Naive thymus-derived CD4-positive, alpha-beta T cell (primary cell): ENCODE measurements at places on chromosomes 6 and 20. TPM values are rescaled to one million over a fixed set of nuclear protein-coding genes. Genes with fewer than 3 reads are reported as not detected.

GRCh38 chr20:13822459-13822858 lies 37.6 kb downstream of the NDUFAF5 start:
- DNase-seq, result no peak
- H3K36me3 ChIP-seq, result no peaks in the 10 kb centered on the region
- no peak overlapping the region for H3K4me3 ChIP-seq
- no peaks in the 10 kb centered on the region for H3K4me1 ChIP-seq
- no peak overlapping the region for H3K27ac ChIP-seq
- H3K27me3 ChIP-seq, result no peaks in the 10 kb centered on the region

DNA sequence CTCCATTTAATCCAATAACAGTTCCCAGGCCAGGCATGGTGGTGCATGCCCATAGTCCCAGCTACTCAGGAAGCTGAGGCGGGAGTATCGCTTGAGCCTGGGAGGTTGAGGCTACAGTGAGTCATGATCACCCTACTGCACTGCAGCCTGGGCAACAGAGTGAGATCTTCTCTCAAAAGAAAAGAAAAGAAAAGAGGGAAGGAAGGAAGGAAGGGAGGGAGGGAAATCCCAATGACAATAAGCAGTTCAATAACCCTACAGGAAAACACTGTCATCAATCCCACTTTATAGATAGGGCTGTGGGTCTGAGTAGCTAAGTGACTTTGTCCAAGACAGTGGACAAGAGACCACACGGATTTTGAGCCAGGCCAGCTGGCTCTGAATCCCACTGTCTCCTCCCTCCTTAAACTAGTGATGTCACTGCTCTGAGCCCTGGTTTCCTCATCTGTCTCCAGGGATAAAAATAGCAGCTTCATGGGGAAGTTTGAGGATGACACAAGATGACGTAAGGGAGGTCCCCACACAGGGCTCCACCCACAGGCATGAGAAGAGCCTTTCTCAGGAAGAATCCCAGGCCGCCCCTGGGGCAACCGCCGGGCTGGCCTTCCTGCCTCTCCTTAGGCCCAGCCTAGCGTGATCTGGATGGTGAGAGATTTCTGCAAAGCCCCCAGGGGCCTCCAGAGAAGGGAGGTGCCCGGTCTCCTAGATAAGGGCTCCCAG lies 7.2 kb upstream of the TRIB3 start:
- H3K4me3 ChIP-seq, result no peak overlapping the region
- no peak overlapping the region for H3K27ac ChIP-seq
- no peaks in the 10 kb centered on the region for H3K4me1 ChIP-seq
- no peaks in the 10 kb centered on the region for H3K36me3 ChIP-seq
- no peaks in the 10 kb centered on the region for H3K27me3 ChIP-seq
- DNase-seq, result no peak

DNA sequence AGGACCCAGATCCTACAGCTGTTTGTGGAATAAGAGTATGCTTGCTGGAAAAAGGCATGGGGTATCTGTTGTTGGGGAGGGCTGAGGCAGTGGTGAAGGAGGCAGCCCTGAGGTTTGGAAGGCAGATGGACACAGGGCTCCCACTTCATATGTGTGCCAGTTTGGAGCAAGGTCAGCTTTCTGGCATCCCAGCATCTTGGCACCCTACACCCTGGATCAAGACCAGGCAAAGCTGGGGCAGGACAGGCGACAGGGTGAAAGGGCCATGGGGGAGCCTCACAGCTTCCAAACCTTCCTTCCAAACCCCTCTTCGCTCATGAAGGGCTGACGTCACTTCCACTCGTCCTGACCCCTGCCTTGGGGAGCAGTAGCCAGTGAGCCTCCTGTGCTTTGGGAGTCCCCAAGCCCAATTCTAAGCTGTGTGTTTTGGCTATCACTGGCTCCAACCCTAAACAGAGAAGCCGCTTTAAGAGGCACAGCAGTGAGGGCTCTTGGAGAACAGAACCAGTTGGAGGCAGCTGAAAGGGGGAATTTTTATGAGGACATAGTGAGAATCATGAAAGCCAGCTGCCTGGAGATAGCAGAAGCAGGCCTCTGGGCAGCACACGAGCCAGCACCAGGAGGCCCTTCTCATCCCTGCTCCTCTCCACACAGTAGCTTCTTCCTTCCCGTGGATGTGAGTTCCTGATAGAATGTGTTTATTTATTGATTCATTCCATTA lies 448.6 kb upstream of the CDH4 start:
- H3K4me1 ChIP-seq, result no peaks in the 10 kb centered on the region
- no peak for DNase-seq
- no peak overlapping the region for H3K27ac ChIP-seq
- no peaks in the 10 kb centered on the region for H3K36me3 ChIP-seq
- no peak overlapping the region for H3K4me3 ChIP-seq

GRCh38 chr20:44396369-44397130 lies 41.1 kb downstream of the HNF4A start:
- no peaks in the 10 kb centered on the region for H3K27me3 ChIP-seq
- no peak for DNase-seq
- H3K27ac ChIP-seq, result no peak overlapping the region
- no peaks in the 10 kb centered on the region for H3K36me3 ChIP-seq
- H3K4me3 ChIP-seq, result no peak overlapping the region

- no peak overlapping the region for H3K4me3 ChIP-seq
- H3K27me3 ChIP-seq, result no peaks in the 10 kb centered on the region
- DNase-seq, result no peak
- H3K36me3 ChIP-seq, result no peaks in the 10 kb centered on the region
- no peaks in the 10 kb centered on the region for H3K4me1 ChIP-seq
Observed at GRCh38 chr6:154933181-154933827, 61.8 kb upstream of the TIAM2 start.

DNA sequence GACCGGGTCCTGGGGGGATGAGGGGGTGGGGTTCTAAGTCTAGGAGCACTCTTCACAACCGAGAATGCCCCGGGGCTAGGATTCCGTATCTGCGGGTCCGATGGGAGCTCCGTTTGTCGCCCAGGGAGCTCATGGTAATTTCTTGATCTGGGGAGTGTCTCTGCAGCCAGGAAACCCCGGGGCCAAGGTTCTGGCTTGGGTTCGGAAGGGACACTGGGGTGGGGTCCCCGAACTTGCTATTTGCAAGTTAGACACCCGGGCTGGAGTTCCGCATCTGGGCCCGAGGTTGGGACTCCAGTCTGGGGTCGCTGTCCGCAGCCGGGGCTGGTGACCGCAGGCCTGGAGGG lies 397 bp downstream of the PEDS1 start:
- DNase-seq, result no peak
- peaks cover 25% of the 10 kb centered on the region for H3K4me1 ChIP-seq
- H3K27ac ChIP-seq, result peak overlapping the region; percentile 93
- H3K4me3 ChIP-seq, result peak overlapping the region; percentile 86
- H3K36me3 ChIP-seq, result no peaks in the 10 kb centered on the region

- DNase-seq, result no peak
- H3K27me3 ChIP-seq, result no peaks in the 10 kb centered on the region
- no peak overlapping the region for H3K27ac ChIP-seq
- no peaks in the 10 kb centered on the region for H3K4me1 ChIP-seq
Observed at GRCh38 chr20:36036688-36037087, 68.3 kb downstream of the CNBD2 start.

DNA sequence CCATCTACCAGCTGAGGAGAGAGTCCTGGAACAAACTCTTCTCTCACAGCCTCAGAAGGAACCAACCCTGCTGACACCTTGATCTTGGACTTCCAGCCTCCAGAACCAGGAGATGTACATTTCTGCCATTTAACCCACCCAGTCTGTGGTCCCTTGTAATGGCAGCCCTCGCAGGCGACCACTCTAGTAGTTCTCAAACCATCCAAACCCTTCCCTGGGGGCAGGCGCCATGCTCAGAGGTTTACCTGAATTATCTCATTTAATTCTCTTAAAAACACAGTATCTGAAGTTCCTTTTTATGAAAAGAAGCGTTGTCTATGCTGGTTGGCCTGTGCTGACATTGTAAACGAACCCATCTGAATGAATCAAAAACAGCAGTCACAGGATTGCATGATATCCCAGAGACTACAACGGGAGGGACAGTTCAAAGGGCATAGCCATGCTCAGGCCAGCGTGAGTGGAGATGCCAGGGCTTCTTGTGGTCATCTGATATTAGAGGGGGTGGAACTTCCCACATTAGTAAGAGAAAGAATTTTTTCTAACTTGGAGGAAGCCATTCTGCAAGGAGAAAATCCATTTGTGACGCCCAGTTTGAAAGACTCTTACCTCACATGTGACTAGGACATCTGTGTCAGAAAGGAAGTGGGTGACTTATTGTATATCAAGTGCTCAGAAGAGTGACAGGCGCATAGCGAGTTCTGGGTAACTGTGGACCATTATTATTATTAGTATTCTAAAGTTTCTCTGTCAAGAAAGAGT lies 17.2 kb upstream of the TAGAP start:
- no peaks in the 10 kb centered on the region for H3K36me3 ChIP-seq
- peak overlapping the region; percentile 5 for H3K4me3 ChIP-seq
- no peaks in the 10 kb centered on the region for H3K27me3 ChIP-seq
- peaks cover 58% of the 10 kb centered on the region for H3K4me1 ChIP-seq
- peak overlapping the region; percentile 79 for H3K27ac ChIP-seq
- no peak for DNase-seq

DNA sequence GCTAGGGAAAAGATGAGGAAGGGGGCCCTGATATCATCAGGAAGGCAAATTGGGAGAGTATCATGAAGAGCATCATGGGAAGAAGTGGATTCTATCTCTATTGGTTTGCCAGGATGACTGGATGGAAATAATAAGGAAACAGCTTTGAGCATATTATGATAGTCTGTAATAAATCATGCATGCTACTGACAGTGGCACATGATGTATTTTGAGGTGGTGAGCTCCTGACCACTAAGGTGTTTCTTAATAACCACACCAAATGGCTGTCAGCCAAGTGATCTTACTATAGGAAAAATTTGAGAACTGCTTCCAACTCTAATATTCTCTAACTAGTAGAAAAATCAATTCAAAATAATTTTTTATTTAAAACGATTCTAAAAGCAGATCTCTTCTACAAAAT lies 548.4 kb upstream of the JAG1 start:
- no peak overlapping the region for H3K4me3 ChIP-seq
- DNase-seq, result no peak
- H3K4me1 ChIP-seq, result no peaks in the 10 kb centered on the region
- no peaks in the 10 kb centered on the region for H3K27me3 ChIP-seq
- H3K27ac ChIP-seq, result no peak overlapping the region

- H3K27ac ChIP-seq, result no peak overlapping the region
- no peaks in the 10 kb centered on the region for H3K27me3 ChIP-seq
- DNase-seq, result no peak
- no peaks in the 10 kb centered on the region for H3K4me1 ChIP-seq
- H3K4me3 ChIP-seq, result no peak overlapping the region
Observed at GRCh38 chr6:113976806-113977205, 5.9 kb upstream of the HDAC2 start.

GRCh38 chr6:15322781-15323536 lies 77.1 kb downstream of the JARID2 start:
- DNase-seq, result no peak
- H3K4me3 ChIP-seq, result no peak overlapping the region
- H3K36me3 ChIP-seq, result no peaks in the 10 kb centered on the region
- no peak overlapping the region for H3K27ac ChIP-seq
- H3K27me3 ChIP-seq, result no peaks in the 10 kb centered on the region

GRCh38 chr6:7445101-7445500 lies 55.5 kb downstream of the RIOK1 start:
- H3K36me3 ChIP-seq, result no peaks in the 10 kb centered on the region
- H3K27ac ChIP-seq, result no peak overlapping the region
- H3K4me3 ChIP-seq, result no peak overlapping the region
- no peak for DNase-seq

GRCh38 chr20:53226826-53227225 lies 254.7 kb downstream of the TSHZ2 start:
- H3K4me3 ChIP-seq, result no peak overlapping the region
- no peaks in the 10 kb centered on the region for H3K27me3 ChIP-seq
- H3K4me1 ChIP-seq, result no peaks in the 10 kb centered on the region
- H3K36me3 ChIP-seq, result no peaks in the 10 kb centered on the region
- no peak for DNase-seq

DNA sequence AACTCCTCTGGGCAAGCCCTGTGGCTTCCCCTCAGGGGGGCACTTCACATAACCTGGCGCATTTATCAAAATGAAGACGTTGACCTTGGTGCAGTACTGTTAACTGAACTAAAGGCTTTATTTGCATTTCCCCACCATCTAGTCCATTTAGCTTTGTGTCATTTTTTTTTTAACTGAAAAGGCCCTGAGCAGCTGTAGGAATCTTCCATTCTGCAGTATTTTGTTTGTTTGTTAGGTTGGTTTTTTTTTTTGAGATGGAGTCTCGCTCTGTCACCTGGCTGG lies 10.7 kb downstream of the TMEM181 start:
- no peak overlapping the region for H3K27ac ChIP-seq
- no peaks in the 10 kb centered on the region for H3K27me3 ChIP-seq
- H3K4me1 ChIP-seq, result peaks cover 15% of the 10 kb centered on the region
- H3K4me3 ChIP-seq, result no peak overlapping the region

GRCh38 chr6:149473080-149474052 lies 11.4 kb downstream of the ZC3H12D start:
- H3K4me1 ChIP-seq, result peaks cover 4% of the 10 kb centered on the region
- H3K27me3 ChIP-seq, result no peaks in the 10 kb centered on the region
- peaks cover 14% of the 10 kb centered on the region for H3K36me3 ChIP-seq
- no peak for DNase-seq
- no peak overlapping the region for H3K4me3 ChIP-seq

GRCh38 chr6:154430481-154430919 lies 73.9 kb upstream of the IPCEF1 start:
- H3K36me3 ChIP-seq, result no peaks in the 10 kb centered on the region
- H3K27ac ChIP-seq, result no peak overlapping the region
- no peak overlapping the region for H3K4me3 ChIP-seq

- peaks cover 8% of the 10 kb centered on the region for H3K4me1 ChIP-seq
- no peak overlapping the region for H3K27ac ChIP-seq
- peak; percentile 44 for DNase-seq
Observed at GRCh38 chr20:58179432-58180099, 48.9 kb downstream of the ANKRD60 start.

- no peak overlapping the region for H3K27ac ChIP-seq
- H3K36me3 ChIP-seq, result no peaks in the 10 kb centered on the region
- no peaks in the 10 kb centered on the region for H3K27me3 ChIP-seq
- H3K4me3 ChIP-seq, result no peak overlapping the region
- no peaks in the 10 kb centered on the region for H3K4me1 ChIP-seq
Observed at GRCh38 chr20:24983896-24984295, 8.7 kb downstream of the APMAP start.

DNA sequence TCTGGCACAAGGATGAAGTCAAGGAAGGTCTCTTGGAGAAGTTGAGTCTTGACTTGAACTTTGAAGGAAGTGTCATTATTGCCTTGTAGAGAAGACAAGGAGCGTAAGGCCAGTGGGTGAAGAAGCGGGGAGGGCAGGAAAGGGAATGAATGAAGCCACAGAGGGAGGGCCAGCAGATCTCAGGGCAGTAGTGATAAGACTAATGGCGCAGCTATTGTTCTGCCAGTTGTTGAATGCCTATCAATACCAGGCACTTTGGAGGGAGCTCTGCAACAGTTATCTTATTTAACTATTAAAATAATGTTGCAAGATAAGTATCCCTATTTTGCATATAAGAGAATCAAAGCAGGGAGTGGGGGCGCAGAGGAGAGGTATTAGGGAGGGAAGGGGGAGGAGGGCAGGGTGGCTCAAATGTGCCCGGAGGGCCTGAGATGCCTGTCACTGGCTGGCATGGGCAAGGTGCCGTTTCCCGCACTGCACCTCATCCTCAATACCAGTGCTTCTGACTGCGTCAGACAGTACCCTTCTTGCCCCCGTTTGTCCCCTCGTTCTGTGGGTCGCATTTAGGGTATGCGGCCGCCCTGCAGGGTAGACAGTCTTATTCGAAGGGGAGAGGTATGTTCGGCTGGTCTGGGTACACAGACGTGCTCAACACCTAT lies 109.8 kb downstream of the ZDHHC14 start:
- no peak for DNase-seq
- H3K27me3 ChIP-seq, result no peaks in the 10 kb centered on the region
- H3K27ac ChIP-seq, result no peak overlapping the region
- no peak overlapping the region for H3K4me3 ChIP-seq
- H3K36me3 ChIP-seq, result no peaks in the 10 kb centered on the region

SEMG1 gene
- not detected for total RNA-seq

HSPA12B gene
- total RNA-seq, result not detected

AARS2 gene
- total RNA-seq, result 29.8 TPM

SLC24A3 gene
- total RNA-seq, result 0.58 TPM

FHL5 gene
- total RNA-seq, result not detected
